Tibial nerve (tissue), 4 donors: ENCODE measurements at places on chromosomes 1 and 21. TPM values are rescaled to one million over a fixed set of nuclear protein-coding genes. Genes with fewer than 3 reads are reported as not detected.

Gene ST6GALNAC5
- 10.6 TPM for total RNA-seq

Gene KCNN3
- total RNA-seq = 0.22 TPM

Gene COL8A2
- total RNA-seq = 26.7 TPM

- H3K27me3 ChIP-seq = no peaks in the 10 kb centered on the region
- no peak overlapping the region for H3K4me3 ChIP-seq
- H3K27ac ChIP-seq = no peak overlapping the region
- H3K36me3 ChIP-seq = peaks cover 82% of the 10 kb centered on the region
These were observed 22.6 kb downstream of the ALDH9A1 start for GRCh38 chr1:165675794-165676193.

GRCh38 chr1:40059338-40059959 is 18.9 kb downstream of the CAP1 start:
- DNase-seq = no peak
- no peaks in the 10 kb centered on the region for H3K36me3 ChIP-seq
- H3K27ac ChIP-seq = peak overlapping the region; percentile 67
- H3K4me3 ChIP-seq = no peak overlapping the region

GRCh38 chr1:198253668-198254067 is 96.9 kb downstream of the NEK7 start:
- no peaks in the 10 kb centered on the region for H3K4me1 ChIP-seq
- no peaks in the 10 kb centered on the region for H3K27me3 ChIP-seq
- no peak for DNase-seq
- no peak overlapping the region for H3K27ac ChIP-seq

- H3K36me3 ChIP-seq = no peaks in the 10 kb centered on the region
- H3K27me3 ChIP-seq = no peaks in the 10 kb centered on the region
- H3K4me1 ChIP-seq = no peaks in the 10 kb centered on the region
- no peak overlapping the region for H3K27ac ChIP-seq
- DNase-seq = no peak
- H3K4me3 ChIP-seq = no peak overlapping the region
These were observed 83.4 kb downstream of the ADSS2 start for GRCh38 chr1:244368279-244368678.

DNA sequence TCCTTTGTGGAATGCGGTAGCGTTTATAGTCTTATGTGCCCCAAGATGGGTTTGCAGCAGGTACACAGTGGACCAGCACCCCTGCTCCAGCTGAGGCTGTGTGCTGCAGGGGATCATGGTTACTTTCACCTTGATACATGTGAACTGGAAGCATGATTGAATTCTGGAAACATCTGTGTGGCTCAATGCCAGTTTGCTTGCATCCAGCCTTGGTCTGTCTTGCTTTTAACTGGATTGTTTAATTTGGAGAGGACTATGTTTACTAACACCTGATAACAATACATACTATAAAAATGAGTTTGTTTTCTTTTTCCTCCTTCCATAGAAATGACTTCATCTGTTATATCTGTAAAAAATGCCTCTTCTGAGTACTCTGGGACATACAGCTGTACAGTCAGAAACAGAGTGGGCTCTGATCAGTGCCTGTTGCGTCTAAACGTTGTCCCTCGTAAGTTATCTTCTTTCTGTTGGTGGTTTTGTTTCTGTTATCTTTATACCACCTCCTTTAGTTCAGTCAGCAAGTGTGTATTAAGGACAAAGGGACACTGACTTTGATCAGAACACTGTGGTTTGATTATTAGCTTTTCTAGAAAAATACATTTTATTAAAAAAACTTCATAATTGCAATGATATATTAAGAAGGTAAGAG is 47.7 kb downstream of the CXADR start:
- no peak overlapping the region for H3K4me3 ChIP-seq
- no peaks in the 10 kb centered on the region for H3K27me3 ChIP-seq
- DNase-seq = no peak
- H3K36me3 ChIP-seq = no peaks in the 10 kb centered on the region

- no peak within 1 kb of the TSS for H3K4me3 ChIP-seq
- no peaks in the 10 kb centered on the region for H3K27me3 ChIP-seq
- no peaks in the 10 kb centered on the region for H3K36me3 ChIP-seq
- no peaks in the 10 kb centered on the region for H3K4me1 ChIP-seq
These were observed at the start of gene OR14I1 for GRCh38 chr1:248702714-248703113. Gene OR14I1 (minus strand): TSS chr1:248702766.

DNA sequence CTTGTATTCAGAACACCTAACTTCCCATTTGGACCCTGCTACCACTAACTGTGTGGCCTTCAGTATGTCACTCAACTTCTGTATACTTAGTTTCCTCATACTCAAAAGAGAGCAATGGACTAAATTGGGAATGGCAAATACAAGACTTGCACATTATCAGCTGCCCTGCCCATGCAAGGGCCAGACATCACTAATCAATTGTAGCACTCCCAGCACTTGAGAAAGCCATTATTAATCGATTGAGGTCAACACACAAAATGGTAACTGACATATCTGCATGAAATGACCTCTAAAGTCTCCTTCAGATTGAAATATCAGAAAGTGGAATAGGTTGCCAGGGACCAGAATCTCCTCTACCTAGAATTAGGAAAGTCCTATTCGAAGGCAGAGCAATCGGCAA is 59.2 kb downstream of the MT1HL1 start:
- DNase-seq = no peak
- H3K36me3 ChIP-seq = no peaks in the 10 kb centered on the region
- no peaks in the 10 kb centered on the region for H3K4me1 ChIP-seq
- no peak overlapping the region for H3K4me3 ChIP-seq
- H3K27me3 ChIP-seq = no peaks in the 10 kb centered on the region
- H3K27ac ChIP-seq = no peak overlapping the region

- H3K27ac ChIP-seq = no peak overlapping the region
- no peak for DNase-seq
- H3K36me3 ChIP-seq = no peaks in the 10 kb centered on the region
- peaks cover 17% of the 10 kb centered on the region for H3K4me1 ChIP-seq
- no peaks in the 10 kb centered on the region for H3K27me3 ChIP-seq
These were observed 1.3 kb downstream of the LRRC38 start for GRCh38 chr1:13512472-13512871.

GRCh38 chr1:193190096-193190744 is 3.8 kb upstream of the B3GALT2 start:
- no peaks in the 10 kb centered on the region for H3K36me3 ChIP-seq
- H3K27me3 ChIP-seq = no peaks in the 10 kb centered on the region
- no peak overlapping the region for H3K27ac ChIP-seq
- H3K4me1 ChIP-seq = no peaks in the 10 kb centered on the region
